ENCODE measurements at places on chromosomes 13 and 19.

- no peak for DNase-seq
Observed at GRCh38 chr13:41802684-41803444, 158.0 kb downstream of the VWA8 start.

DNA sequence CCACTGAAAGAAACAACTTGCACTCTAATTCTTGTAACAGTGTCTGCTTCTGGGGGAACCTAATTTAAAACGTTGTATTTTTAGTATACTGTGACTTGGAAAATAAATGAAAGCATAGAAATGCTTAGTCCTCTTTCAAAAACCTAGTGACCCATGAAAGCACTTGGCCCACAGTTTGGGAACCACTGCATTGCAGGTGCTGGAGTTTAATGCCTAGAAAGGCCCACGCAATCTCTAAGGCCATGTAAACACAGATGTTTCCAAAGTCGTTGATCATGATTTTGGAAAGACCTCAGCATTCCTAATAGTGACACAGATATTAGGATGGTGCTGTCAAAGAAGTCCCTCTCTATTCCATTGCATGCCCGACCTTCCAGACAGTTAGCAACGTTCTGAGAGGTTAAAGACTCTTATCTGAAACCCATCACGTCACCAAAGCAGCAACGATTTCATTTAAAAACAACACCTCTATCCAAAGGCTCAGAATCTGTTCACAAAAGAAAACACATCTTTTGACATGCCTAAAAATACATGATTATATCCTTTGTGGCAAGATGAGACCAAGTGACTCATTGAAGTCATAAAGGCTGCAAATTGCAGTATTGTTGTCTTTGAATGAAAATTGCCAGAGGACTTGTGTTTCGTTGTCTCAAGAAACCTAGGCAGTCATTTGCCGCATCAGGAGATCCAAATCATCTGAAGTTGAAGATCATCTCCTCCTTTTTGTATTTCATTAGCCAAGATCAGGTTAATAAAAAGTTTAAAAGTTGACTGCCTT, 328.0 kb upstream of the ZNF507 start:
- DNase-seq, result no peak

DNA sequence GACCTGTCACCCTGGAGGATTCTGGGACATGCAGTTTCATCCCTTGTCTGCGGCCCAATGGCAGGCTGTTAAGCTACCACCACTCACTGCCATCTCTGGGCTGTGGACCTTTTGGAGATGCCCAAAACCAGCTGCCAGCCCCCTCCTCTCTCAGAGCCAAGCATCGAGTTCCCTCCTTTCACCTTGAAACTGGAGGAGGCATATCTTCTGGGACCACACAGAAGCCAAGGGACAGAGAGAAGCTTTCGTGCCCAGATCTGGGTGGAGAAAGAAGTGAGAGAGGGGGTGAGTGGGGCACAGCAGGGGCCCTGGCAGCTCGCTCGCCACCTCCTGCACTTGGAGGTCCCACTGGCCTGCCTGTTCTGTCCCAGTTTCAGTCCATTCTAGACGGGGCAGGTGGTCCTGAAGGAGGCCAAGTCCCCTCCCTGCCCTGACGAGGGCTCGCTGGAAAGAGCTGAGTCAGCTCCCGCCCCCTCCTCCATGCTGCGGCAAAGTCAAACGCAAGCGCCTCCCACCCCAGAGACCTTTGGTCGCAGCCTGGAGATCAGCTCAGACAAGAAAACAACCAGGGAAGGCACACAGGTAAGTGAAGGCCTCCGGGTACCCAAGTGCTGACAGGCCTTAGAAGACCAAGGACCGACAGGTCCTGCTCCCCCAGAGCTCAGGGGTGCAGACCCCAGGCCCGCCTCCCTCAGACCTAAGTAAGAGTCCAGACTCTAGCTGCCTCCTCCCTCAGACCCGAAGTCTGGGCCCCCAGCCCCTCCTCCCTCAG, 3.8 kb downstream of the BCAT2 start:
- peak; percentile 74 for DNase-seq

- no peak for DNase-seq
Observed at GRCh38 chr13:69028936-69029335, 1078.7 kb upstream of the ATXN8OS start.

Data from natural killer cell (primary cell).